ENCODE measurements at places on chromosomes 5 and 9.

DNA sequence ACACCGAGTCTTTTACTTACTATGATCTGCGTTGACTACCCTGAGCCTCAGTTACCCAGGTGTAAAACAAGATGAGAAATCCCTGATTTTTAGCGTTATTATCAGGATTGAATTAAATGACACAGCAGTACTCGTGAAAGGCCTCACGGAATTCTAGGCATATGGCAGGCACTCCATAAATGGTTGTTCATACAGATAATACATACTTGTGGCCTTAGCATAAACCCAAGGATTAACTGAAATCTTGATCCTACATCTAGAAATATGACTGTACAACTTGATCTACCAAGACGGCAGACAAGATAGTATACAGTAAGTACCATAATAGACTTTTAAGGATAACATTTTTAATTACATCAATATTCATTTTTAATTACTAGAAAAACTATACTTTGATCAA is 409.8 kb downstream of the BNC2 start:
- no peak for DNase-seq

DNA sequence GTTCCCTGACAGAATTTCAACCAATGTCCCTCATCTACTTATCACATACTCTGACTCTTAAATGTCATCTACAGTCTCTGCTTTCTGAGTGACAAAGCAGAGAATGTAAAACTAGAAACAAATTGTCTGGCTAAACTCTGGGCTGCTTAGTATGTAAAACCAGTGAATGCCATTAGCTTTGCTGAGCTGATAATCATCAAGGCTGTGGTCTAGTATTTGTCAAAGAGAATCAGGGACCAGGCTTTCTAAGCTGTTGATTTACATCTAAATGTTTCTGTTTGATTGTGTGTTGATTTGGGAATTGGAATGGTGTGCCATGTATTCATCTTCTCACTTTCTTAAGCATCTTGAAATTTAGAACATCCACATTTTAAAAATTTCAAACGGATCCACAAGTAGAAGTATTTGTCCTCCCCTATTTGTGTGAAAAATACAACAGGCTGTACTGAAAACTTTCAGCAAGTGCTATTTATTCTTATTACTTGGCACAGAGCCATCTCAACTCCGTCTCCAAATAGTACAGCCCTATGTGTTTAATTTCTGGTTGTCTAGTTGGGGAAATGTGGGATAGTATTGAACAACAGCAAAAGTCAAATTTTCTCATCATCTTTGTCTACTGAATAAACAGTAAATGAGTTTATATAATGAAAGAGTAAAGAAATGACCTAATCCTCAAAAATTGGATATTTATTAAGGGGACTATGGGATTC is 251.5 kb downstream of the KCTD16 start:
- no peak for DNase-seq

- DNase-seq, result no peak
Observed at GRCh38 chr5:19771174-19771835, 216.7 kb downstream of the CDH18 start.

DNA sequence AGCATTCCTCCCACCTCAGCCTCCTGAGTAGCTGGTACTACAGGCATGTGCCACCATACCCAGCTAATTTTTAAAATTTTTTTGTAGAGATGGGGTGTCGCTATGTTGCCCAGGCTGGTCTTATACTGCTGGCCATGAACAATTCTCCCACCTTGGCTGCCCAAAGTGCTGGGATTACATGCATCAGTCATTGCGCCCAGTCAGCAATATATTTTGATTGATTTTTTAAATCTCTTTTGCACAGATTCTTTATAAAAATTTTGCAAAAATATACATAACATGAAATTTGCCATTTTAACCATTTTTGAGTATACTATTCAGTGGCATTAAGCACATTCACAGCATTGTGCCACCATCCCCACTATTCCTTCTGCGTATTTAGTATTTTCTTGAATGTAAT is 94.0 kb downstream of the INVS start:
- no peak for DNase-seq

DNA sequence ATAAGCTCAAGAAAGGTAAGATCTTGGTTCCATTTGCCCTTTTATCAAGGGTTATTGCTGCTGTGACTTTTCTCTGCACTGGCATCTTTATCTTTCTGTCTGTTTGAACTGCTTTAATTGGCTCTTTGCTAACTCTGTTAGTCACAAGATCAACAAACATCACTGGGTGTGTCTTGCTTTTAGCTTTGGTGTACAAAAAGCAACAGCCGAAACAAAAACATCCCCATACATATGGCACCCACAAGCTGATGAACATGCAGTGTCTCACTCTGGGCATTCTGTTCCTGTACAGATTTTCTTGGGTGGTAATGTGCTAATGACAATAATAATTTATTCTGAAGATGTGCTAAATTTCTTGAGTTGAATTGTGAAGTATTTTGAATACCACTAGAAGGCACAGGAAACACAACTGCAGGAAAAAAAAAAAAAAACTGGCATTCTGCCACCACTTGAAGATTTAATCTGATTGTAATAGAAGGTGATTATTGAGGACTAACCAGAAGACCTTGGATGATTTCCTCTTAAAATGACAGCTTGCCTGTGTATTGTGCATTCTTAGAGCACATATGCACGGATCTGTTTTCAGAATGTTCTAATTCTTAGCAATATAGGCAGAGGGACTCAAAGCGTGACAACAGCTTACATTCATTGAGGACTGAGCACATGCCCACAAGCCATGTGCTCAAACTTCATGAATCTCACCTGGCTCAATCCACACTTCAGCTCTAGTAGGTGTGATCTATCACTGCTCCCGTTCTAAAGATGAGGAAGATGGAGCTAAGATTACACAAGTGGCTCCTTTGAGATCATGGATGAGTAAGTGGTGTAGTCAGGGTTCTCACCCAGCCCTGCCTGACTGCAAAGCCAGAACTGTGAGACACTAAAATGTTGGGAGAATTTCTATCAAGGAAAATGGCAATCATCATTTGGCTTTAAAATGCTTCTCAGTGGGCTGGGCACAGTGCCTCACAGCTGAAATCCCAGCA is 96.4 kb downstream of the EBF1 start:
- DNase-seq, result no peak

- no peak for DNase-seq
Observed at GRCh38 chr9:114226246-114227055, 71.1 kb downstream of the COL27A1 start.

DNA sequence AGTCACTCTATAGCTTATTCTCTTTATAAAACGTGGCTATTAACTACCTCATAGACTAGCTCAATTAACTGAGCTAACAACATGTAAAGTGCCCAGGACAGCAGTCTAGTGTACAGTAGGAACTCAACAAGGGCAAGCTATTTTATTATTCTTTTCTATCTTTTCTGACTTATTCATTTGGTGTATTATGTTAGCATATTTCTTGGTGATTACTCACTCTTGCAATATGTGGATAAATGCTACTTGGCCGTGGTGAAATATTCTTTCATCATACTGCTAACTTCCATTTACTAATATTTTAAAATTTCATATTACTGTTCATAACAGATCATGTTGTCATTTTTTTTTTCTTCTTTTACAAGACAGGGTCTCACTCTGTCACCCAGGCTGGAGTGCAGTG is 4.9 kb downstream of the SLC25A51 start:
- no peak for DNase-seq

DNA sequence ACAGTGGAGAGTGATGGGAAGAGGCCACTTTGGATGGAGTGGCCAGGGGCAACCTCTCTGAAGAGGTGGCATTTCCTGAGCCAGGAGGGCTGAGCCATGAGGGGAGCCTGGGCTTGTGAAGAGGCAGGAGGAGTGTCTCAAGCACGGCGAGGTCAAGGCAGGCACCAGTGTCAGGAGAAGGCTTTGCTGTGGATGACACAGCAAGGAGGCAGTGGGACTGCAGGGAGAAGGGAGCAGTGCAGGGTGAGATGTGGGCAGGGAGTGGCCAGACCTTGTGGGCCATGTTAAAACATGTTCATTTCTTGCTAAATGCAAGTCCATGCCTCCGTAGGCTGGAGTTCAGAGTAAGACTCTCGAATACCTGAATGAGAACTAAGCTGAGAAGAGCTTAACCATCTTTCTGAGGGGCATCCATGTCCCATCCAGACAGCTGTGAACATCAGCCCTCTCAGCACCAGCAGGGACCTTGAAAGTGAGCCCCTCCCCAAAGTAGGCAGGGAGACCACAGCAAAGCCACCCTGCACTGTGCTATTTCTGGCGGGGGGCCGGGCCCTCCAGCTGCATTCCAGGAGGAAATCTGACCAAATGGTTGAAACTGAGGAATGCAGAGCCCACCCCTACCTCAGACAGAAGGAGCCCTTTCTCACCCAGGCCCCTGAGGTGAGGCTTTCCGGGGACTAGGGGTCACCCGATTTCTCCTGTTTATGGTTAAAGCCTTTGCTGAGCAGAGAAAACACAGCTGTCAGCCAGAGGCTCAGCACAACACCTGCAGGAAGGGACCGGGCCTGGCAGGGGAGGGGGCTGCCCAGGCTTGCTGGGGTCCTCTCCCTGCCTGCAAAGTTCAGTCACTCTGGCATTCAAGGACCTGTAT is 16.1 kb upstream of the ARSI start:
- DNase-seq, result no peak

- no peak for DNase-seq
Observed at GRCh38 chr5:2253040-2253975, 370.6 kb upstream of the IRX4 start.

GRCh38 chr5:132256086-132256782 is 1.3 kb upstream of the PDLIM4 start:
- no peak for DNase-seq

- no peak for DNase-seq
Observed at GRCh38 chr5:66442951-66443445, 153.2 kb upstream of the MAST4 start.
